ENCODE measurements at places on chromosomes 3 and 15.

DNA sequence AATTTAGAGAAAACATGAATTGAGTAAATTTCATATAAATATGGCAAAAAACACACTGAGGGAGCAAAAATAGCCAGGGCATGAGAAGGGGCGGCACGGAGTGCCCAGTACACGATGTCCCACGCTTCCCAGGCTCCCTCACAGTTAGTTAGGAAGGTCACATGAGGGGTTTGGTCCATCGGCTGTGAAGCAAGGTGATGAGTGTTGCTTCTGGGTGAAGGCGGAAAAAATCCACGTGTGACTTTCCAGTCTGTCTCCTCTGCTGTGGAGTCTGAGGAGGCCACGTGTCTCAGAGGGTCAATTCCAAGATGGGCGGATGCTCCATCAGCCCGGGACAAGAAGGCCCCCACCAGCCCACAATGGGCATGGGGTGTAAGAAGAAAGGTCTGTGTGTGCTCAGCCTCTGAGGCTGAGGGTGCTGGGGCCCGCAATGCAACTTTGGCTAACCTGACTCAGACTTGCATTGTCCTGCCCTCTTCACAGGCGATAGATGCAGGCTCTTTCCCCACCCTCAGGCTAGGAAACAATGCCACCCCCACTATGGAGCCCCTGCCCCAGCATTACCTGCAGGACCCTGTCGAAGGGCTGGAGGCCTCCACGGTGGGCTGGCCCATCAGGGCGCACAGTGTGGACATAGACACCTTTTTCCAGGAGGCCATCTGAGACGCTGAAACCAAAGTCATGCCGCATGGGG lies 45.7 kb downstream of the GRIP2 start:
- DNase-seq = no peak

- DNase-seq = no peak
Measured at GRCh38 chr3:122469659-122470058, 45.1 kb downstream of the KPNA1 start.

DNA sequence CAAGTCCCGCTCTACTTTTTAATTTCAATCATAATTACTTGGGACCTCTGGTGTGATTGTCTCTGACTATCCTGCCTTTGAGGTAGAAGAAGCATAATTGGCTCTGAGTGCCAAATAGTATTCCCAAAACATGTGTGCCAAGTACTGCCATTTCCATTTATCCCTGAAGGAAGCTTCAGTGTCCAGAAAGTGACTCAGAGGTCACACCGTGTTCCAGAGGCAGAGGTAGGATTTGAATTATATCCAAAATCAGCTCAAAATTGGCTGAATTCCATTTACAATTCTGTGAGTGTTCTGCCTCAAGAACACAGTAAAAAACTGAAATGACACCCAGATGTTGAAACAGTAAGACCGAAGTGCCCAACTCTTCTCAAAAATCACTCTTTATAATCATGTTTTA lies 255.3 kb downstream of the RSL24D1 start:
- no peak for DNase-seq

DNA sequence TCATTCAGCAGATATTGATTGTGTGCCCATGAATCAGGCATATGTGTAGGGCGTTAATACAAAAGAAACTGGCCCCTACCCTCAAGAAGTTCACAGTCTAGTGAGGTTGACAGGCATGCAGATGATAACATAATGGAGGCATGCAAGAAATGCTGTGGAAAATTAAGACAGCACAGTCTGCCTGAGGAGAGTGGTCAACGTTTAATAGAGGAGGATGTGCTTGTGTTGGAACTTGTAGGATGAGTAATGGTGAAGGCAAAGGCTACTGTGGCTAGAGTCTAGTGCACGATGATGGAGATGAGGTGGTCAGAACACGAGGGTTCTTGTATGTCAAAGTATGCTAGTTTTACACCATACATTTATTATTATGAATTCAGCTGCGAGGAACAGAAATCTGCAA lies 295.7 kb downstream of the SOX2 start:
- DNase-seq = no peak

GRCh38 chr15:63476229-63476632 lies 28.2 kb upstream of the USP3 start:
- DNase-seq = no peak

DNA sequence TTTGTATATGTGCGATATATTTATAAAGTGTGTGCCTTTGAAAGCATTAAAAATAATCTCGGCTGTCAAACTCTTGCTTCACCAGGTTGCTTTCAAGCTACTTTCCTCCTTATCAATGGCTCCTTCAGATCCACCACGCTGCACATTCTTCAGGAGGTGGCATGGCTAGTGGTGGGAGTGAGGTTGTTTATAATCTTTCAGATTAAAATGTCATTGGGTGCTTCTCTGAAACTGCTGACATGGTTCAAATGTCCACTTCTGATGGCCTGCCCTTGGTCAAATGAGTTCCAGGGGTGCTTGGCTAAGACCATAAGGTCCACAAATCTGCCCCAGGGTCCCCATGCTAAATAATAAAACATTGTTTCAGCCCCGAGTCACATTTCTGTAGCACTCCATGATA lies 36.7 kb downstream of the ARHGAP31 start:
- DNase-seq = no peak

DNA sequence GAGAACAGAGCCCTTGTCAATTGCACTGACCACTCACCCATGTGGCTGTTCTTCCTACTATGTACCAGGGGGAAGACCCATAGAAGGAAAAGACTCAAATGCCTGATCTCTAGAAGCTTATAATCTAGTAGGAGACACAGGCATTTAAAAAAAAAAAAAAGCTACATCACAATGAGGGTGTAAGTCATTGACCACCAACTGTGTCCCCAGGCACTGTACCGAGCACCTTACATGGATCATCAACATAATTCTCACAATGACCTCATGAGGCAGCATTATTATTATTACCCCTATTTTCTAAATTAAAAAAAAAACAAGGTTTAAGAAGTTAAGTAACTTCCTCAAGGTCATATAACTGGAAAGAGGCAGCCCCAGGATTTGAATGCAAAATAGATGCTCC lies 247.4 kb downstream of the SHOX2 start:
- DNase-seq = no peak

DNA sequence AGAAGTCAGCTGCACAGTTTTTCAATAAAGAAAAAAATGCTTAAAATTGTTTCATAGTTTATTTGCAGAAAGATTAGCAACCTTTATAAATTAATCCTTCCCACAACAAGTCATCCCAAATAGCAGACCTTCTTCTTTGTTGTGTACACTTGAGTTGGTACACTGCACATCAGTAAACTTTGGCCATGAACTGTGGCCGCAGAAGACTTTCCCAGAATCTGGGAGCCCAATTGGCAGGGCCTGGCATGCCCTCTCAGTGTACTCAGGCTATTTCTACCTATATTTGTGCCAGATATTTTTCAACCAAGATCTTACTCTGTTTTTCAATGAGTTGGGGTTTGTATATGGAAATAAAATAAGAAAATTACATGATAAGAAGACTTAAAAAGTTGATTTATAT lies 133.1 kb downstream of the DIPK2A start:
- no peak for DNase-seq

- DNase-seq = no peak
Measured at GRCh38 chr3:108518895-108519294, 8.5 kb upstream of the MYH15 start.

DNA sequence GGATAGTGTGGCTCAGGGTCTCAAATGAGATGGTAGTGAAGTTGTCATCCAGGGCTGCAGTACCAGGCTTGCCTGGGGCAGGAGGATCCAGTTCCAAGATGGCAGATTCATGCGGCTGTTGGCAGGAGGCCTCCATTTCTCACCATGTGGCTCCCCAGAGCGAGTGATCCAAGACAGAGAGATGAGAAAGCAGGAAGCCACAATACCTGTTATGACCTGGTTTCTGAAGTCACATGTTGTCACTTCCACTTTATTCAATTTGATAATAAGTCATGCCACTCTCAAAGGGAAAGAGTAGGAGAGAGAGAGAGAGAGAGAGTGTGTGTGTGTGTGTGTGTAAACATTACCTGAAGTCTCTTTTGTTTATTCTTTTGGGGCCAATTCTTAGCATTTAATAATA lies 30.1 kb downstream of the TMOD2 start:
- no peak for DNase-seq

DNA sequence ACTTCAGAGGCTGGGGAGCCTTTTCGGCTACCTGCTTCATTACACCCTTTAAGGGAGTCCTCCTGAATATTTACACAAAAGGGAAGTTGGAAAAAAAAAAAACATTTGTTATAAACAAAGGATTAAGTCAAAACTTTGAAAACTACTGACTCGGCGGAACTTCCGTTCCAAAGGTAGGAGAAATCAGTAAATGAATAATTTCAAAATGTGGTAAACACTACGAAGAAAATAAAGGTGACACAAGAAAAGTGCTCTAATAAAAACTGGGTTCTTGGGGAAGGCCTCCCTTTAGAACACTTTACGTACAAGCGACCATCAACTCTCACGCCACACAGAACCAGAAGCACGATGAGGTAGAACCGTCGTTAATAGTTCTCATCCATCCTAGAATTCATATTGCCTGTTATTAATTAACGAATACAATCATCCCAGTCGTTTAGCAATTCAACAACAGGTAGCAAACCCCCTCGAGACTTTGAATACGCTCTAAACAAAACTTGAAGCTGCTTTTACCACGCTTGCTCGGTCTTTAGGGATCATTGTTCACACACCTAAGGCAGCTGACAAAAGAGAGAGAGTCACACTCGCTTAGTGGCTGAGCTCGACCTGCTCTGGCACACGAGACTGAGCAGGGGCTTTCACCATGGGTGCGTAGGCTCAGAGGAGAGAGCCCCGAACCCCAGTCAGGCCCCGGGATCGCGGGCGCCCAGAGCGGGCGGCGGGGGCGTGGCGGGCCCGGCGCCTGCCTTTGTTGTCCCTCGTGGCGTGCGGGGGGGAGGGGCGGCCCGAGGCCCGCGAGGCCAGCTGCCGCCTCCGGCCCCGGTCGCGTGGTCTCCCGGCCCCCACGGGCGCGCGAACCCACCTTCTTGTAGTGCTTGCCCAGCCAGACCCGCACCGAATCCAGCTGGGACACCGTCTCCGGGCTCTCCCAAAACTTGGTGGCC lies 680 bp downstream of the SMARCC1 start:
- peak; percentile 72 for DNase-seq

DNA sequence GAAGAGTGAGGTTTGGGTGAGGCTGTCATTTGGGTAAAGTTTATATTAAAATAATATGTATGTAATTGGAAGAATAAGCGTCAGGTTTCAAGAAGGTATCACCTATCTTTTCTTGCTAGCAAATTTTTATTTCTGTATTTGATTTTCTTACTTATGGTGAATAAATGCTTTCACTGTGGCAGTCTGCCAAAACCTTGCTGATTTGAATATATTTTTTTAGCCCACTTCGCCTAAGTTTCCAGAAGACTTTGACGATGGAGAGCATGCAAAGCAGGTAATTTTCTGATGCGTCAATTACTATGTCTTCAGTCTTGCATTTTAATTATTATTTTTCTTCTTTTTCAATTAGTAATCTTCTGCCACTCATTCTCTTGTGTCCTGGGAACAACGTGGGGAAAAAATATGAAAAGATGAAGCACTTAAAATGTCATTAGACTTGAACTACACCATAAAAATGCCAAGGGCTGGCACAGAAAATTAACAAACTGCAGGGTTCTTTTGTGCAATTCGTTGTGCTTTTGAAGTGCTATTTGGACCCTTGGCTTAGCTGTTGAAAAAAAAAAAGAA lies 40.4 kb downstream of the SRP14 start:
- no peak for DNase-seq

DNA sequence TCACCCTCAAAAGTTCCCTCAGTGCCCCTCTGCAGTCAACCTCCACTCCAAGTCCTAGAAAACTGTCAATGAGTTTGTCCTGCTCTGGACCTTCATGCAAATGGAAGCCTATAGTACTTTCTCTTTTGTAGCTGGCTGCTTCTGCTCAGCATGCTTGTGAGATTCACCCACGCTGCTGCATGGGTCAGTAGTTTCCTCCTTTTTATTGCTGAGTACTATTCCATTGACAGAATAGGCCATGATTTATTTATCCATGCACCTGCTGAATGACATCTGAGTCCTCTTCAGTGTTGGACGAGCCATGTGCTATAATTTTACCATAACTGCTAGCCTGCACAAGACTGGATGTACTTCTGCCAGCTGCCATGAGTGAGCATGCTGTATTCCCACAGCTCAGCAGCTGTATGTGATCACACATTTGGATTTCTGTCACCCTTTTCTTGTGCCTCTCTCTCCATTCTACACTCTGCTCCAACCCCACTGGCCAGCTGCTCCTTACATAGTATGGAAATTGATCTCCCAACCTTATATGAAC lies 26.3 kb downstream of the CDCP1 start:
- no peak for DNase-seq

- no peak for DNase-seq
Measured at GRCh38 chr3:194369522-194370279, at the start of gene LRRC15. Gene LRRC15 (minus strand): TSS chr3:194369743. CDS start chr3:194361043, 8,700 bp downstream.

DNA sequence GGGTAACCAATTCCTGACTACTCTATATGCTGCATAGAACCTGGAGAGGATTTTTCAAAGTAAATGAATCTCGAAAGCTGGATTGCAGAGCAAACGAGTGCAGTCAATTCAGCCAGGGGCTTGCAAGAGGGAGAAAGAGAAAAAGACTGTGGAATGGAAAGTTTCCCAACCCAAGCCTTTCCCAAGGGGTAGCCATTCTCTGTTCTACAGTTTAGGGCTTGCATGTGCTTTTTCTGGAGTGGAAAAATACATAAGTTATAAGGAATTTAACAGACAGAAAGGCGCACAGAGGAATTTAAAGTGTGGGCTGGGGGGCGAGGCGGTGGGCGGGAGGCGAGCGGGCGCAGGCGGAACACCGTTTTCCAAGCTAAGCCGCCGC lies 511 bp upstream of the RARB start:
- no peak for DNase-seq

DNA sequence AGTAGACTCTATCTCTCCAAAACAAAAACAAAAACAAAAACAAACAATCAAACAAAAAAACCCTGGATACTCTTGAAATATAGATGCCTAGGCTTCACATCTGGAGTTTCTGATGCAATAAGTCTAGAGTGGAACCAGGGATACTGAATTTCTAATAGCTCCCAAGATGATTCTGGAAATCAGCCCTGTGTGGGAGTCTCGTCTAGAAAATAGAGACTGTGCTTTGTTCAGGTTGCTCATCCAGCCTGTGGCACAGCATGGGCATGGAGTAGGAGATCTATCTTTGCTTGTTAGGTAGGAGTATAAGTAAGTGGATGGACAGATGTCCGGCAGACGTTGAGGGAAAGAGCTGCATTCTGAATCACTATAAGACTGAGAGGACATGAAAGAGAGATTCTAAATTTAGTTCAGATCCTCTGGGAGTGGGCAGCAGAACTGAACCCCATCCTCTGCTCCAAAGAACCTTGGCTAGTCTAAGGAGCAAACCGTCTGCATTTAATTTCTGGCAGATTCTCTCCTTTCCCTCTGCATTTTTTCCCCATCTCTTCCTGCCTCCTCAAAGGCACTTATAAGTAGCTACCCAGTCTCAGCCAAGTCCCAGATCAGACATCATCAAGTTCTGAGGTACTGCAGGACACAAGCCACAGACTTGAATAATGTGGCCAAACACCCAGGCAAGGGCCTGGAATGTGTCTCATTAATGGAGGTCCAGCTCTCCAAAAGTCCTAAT lies 92.6 kb upstream of the STRIT1 start:
- no peak for DNase-seq

GRCh38 chr3:66297900-66298299 lies 77.1 kb downstream of the SLC25A26 start:
- no peak for DNase-seq

Measured in activated naive CD4-positive, alpha-beta T cell treated with anti-CD3 and anti-CD28 coated beads, Interleukin-2, amount 50 U/mL, for 72 hours (primary cell).